ENCODE measurements at places on chromosomes 7 and 10.

DNA sequence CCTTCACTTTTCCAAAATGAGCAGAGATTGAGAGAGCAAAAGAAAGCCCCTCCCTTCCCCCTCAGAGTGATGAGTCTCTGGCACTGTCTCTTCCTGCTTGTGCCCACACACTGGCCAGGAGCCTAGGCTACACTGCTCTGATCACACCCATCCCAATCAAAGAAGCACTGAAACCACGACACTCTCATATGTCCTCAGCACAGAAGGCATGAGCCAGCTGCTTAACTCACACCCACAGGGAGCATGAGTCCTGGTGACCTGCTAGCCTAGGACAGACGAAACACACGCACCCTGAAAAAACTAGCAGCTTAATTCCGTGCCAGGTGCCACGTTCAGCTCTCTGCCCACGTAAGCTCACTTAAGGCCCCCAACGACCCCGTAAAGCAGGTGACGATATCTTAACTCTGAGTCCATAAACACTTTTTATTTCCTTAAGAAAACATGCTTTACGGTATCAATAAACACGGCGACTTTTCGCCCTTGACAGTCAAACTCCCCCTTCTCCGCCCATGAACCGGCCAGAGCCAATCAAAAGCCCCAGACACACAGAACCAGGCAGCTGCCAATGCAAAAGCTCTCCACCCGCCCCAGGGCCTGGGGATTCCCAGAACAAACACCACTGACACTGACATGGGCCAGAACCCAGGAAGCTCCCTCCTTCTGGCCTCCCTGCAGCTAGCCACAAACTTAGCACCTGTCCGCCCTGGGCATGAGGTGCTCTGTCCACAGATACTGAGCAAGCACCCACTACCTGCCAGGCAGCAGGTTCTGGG is 69.0 kb downstream of the TNRC18 start:
- DNase-seq, result no peak

DNA sequence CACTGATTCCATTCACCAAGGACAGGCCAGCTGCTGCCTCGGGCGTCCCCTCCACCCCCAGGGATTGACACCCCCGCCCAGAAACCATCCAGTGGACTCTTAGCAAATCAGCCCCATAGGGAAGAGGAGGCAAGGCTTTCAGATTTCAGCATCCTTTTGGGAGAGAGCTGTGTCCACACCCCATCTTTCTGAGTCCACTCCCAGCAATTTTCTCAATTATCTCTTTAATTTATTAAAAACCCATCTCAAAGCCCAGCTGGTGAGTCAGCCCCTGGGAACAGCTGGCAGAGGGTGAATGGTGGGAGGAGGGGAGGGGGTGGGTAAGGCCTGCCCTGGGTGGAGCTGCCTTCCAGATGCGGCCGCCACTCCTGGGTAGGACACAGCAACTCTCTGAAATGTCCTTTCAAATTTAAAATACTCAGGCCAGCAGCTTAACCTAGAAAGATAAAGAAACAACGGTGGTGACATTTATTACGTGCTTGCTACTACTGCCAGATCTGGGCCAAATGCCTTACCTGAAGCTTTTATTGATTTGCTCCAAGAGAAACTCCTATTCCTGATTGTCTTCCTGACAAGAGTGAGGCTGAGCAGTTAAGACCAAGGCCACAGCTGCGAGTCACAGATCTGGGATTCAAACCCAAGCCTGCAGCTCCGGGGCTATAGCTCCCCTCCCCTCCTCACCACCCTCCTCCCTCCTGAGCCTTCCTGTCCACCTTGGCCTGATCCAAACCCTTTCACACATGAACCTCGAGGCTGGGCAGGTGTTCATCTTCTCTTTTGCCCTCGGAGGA is 120.4 kb downstream of the RGS10 start:
- no peak for DNase-seq

GRCh38 chr10:12717981-12718707 is 283.4 kb downstream of the CCDC3 start:
- DNase-seq, result no peak

DNA sequence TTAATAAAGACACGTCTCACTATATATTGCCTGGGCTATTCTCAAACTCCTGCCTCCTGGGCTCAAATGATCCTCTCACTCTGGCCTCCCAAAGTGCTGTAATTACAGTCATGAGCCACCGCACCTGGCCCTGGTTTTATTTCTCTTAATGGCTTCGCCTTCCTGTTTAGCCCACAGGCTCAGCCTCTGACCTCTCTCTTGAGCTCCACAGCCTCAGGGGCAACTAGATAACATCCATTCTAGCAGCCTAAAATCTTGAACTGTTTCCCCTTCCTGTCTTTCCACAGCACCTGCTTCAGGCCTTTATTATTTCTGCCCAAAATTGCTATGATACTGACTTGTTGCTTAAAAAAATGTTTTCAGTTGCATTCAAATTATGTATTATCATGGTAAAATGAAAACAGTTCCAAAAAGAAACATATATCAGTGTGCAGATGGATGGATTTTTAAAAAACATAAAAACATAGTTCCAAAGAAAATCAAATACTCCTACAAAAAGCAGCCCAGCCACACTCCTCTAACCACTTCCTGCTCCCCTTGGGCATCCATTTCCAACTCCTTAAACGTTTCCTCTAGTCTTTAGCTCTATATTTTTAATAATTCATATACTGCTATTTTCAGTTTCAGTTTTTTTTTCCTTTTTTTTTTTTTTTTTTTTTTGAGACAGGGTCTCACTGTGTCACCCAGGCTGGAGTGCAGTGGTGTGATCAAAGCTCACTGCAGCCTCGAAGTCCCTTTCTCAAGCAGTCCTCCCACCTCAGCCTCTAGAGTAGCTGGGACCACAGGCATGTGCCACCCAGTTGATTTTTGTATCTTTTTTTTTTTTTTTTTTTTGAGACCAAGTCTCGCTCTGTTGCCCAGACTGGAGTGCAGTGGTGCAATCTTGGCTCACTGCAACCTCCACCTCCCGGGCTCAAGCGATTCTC is 5.1 kb upstream of the BAZ1B start:
- no peak for DNase-seq

- no peak for DNase-seq
Measured at GRCh38 chr10:113264333-113265131, 288.3 kb upstream of the HABP2 start.

- DNase-seq, result no peak
Measured at GRCh38 chr10:1968257-1969033, 231.1 kb upstream of the ADARB2 start.

- no peak for DNase-seq
Measured at GRCh38 chr7:57646901-57647246, 196.9 kb downstream of the ZNF716 start.

- DNase-seq, result no peak
Measured at GRCh38 chr10:77866598-77866997, 60.0 kb downstream of the DLG5 start.

All from left lung (tissue), 14 donors.